Activated naive CD4-positive, alpha-beta T cell treated with Interleukin-2 at 50 U/mL for 16 hours (primary cell): ENCODE measurements at places on chromosomes 12 and 14.

DNA sequence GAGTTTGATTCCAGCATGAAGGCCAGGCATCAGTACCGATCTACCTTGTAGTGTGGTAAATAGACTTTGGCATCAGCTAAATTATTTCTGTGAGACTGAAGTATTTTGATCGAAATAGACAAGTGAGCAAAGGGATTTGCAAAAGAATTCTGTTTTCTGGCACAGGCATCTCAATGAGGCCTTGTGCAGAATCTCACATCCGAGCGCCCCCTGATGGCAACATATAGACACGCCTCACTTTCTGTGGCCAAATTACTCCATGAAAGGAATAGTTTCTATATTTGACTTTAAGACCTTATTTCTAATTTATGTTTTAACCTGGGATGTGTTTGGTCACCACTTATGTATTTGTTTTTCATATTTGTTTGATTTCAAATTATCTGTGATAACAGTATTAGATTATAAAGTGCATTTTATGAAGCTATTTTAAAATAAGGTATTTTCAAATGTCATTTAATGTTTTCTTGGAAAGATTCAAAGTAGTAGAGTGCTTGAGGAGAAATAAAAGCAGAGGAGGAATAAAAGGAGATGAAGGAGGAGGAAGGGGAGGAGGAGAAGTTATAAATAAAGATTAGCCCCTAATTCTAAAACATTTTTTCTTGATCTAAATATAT lies 731.9 kb downstream of the NRXN3 start:
- no peak for DNase-seq

DNA sequence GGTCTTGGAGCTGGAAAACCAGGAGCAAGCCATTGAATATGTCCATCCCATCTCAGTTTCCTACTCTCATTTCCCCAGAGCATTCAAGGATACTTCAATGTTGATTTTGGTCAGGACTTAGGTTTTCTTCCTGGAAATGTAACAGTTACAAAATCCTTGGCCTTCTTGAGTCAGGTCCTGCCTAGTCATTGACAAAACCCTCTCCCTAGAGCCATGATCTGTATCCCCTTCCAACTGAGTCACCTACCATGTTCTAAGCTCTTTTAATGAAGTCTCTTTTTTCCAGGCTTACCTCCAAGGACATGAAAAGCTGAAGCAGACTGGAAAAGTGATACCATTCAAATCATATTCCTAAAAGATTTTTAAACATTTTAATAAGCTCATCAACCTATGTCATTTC lies 549.2 kb downstream of the GALC start:
- no peak for DNase-seq

DNA sequence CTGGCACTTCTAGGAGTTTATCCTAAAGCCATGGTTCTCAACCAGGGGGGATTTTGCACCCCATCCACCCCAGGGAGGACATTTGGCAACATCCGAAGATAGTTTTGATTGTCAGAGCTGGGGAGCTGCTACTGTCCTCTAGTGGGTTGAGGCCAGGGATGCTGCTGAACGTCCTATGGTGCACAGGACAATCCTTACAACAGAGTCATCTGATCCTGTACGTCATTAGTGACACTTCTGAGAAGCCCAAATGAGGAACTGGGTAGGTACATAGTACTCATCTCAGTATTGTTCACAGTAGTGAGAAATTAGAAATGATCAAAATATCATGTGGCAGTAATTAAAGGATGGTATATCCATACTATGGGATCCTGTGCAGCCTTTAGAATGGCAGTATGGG lies 185.1 kb downstream of the CHST11 start:
- no peak for DNase-seq

DNA sequence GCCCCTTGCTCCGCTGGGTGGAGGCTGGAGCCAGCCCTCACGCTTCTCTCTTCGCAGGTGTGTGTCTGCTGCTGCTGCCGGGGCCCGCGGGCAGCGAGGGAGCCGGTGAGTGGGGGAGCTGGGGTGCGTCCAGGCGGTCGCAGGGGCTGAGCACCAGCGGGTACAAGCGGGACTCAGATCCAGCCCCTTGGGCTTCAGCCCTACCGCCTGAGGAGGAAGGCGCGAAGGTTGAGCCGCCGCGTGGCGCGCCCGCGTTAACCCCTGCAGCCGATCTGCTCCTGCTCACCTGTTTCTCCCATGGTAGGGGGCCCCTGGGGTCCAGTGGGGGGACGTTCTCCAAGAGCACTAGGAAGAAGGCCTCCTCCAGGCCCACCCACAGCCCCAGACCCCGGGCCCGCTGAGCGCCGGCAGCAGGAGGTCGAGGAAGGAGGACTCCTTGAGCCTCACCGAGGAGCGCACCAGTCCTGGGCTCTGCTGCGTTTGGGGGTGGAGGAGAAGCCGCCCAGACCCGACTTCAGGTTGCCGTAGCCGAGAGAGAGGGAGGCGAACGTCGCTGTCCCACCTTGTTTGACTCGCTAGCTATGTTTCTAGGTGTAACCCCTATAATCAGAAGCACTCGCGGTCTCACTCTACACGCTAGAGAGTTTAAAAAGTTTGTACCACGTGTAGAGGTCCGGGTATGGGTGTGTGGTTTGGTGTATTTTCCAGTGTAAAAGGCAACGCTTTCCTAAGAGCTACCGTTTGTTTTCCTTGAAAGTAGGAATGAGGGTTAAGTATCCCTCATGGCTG lies 834 bp downstream of the COCH start:
- DNase-seq: peak; percentile 2

GRCh38 chr12:95583933-95584332 lies 32.7 kb upstream of the USP44 start:
- no peak for DNase-seq

GRCh38 chr12:47870175-47870781 lies 34.5 kb downstream of the VDR start:
- DNase-seq: no peak
